ENCODE measurements at places on chromosomes 12 and 14.

GRCh38 chr12:62128175-62128975, 131.8 kb upstream of the USP15 start:
- DNase-seq: no peak

- DNase-seq: no peak
Observed at GRCh38 chr12:13374793-13375192, 178.3 kb downstream of the EMP1 start.

DNA sequence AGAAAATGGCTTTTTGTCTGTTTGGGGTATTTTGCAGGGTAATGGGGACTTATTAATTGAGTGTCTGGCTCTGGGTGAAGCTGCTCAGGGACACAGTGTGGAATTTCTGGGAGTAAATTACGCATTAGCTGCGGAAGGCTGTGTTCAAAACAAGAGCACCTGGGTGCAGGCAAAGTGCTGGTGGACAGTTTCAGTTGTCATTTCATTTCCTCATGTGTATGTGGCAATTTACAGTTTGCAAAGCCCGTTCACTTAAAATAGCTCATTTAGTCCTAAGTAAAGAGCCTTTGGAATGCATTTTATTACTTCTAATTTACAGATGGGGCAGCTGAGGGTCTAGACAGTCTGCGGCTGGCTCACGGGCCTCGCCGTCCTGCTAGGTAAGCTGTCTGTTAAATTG, 546.8 kb downstream of the BCL11B start:
- DNase-seq: no peak

GRCh38 chr12:44098786-44099185, 262.9 kb downstream of the TMEM117 start:
- DNase-seq: no peak

DNA sequence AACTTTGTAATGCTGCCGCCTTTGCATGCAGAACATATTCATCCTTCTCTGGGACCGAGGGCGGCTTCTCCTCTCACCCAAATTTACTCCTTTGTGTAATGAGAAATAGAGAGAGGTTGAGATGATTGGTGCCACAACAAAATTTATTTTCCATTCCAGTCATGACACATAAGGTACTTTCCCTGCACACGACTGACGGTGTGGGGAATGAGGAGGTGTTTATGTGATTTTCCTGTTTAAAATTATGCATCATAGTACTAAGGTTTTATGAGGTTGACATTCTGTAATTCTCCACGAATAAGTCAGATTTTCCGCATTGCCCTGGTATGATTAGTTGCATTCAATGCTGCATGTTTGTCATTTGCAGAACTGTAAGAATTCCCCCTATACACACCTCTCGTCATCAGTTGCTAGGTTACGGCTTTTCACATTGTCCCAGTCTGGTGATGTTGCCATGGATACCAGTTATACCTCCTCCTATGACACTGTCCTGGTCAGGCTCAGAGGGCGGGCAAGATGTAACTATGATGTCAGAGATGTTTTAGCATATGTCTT, 23.1 kb downstream of the BICDL1 start:
- peak; percentile 61 for DNase-seq

DNA sequence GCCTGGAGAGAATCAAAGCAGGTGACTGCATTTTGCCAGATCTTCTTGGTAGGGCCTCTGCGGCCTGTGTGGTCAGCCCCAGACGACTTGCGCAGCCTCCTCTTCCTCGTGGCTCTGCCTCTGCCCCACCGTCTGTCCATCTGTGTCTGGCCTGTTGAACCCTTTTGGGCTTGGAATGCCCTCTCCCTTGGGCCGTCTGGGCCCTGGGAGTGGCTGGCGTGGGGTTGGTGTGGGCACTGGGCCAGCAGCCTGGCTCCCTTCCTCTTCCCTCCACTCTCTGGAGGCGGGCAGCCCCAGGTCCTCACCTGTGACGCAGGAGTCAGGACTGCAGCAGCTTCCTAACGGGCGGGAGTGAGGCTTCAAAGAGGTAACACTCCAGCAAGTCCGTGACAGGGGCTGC, 9.7 kb upstream of the CCDC197 start:
- DNase-seq: no peak

DNA sequence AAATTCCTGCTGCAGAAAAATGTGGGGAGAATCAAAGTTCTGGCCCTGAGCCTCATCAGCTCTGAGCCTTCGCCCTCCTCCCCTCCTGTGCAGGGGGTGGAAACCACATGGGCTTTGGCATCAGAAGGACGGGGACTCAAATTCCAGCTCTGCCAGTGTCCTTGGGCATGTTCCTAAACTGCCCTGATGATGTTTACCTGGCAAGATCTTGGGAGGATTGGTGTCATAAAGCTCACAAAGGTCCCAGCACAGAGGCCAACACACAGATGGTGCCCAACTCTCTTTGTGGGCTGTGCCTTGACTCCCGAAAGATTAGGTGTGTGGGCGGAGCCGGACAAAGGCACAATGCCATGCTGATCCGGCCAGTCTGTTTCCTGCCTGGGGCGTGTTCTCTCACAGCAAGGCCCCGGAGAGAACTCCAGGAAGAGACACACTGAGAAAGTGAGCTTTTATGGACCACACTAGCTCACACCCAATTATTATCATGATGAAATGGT, 20.5 kb upstream of the CLMN start:
- no peak for DNase-seq

DNA sequence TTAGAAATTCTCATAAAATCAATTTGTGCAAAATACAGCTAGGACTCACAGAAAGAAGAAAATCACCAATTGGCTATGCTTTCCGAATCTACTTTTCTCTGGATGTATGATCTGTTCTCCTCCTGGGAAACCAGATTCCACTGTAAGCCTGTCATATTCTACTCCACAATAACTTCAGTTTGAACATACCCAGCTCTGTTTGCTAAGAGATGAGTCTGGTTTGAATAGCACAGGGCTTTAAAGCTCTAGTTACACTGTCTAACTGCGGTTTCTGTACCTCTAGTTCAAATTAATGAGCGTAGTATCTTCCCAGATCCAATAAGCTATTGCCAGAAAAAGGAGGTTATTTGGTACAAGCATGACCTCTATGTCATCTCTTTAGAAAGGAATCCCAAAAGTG, 270.1 kb downstream of the DAD1 start:
- DNase-seq: no peak

- no peak for DNase-seq
Observed at GRCh38 chr12:84891106-84891838, 21.3 kb downstream of the SLC6A15 start.

GRCh38 chr12:7058163-7058845, 2.2 kb upstream of the C1S start:
- no peak for DNase-seq

- DNase-seq: no peak
Observed at GRCh38 chr14:54809767-54810166, 92.9 kb downstream of the GCH1 start.

- no peak for DNase-seq
Observed at GRCh38 chr12:112327209-112327938, 54.9 kb downstream of the HECTD4 start.

DNA sequence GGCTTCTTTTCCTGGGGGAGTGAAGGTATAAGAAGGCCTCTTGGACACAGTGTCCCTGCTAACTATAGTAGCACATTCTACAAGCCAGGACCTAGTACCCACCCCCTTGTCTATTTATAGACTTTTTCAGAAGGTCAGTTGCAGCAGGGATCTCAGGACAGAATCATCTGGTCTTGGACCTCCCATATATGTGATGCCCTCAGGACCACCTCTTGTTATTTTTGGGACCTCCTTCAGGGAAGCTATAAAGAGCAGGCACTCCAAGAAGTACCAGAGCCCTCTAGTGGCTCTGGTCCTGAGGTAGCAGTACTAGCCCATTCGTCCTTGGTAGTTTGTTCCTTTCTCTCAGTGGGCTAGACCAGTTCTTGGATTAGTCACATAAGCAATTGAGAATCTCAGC, 4.3 kb downstream of the COQ10A start:
- no peak for DNase-seq

DNA sequence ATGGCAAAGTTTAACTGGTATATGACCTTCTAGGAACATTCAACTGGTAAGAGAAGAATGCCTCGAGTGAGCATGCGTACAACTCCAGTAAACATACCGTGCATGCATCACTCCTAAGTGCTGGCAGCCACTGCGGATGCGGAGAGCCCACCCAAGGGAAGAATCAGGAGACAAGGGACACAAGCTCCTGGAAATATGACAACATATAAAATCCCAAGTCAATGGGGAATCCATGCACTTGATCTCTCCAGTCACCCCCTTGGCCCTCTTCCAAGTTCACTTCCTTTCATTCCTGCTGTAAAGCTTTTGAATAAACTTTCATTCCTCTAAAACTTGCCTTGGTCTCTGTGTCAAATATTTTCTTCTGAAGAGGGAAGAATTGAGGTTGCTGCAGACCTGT, 168.7 kb upstream of the TMCC3 start:
- DNase-seq: no peak

DNA sequence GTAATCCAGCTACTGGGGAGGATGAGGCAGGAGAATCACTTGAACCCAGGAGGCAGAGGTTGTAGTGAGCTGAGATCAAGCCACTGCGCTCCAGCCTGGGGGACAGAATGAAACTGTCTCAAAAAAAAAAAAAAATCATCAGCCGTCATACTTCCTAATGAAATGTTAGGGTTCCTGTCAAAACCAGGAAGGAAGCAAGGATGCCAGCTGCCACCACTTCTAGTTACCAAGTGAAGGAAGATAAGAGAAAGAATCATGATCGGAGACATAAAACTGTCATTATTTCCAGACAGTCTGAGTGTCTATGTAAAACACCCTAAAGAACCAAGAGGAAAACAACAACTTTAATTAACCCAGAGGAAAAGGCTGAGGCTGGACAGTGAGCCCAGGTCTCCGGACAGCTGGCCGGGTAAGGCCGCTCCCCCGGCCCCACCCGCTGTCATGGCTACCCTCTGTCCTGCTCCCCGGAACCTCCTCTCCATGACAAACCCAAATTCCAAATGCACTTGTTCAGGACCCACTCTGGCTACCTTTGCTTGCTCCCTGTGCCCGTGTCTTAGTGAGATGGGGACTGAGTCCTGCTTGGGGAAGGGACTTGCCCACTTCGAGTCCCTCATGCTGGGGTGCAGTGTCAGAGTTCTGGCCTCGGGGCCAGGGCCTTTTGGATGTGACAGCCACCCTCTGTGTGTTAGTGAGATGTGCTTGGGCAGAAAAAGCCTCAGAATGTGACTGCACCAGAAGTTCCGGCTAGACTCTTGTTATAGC, 29.0 kb downstream of the SLC6A12 start:
- no peak for DNase-seq

DNA sequence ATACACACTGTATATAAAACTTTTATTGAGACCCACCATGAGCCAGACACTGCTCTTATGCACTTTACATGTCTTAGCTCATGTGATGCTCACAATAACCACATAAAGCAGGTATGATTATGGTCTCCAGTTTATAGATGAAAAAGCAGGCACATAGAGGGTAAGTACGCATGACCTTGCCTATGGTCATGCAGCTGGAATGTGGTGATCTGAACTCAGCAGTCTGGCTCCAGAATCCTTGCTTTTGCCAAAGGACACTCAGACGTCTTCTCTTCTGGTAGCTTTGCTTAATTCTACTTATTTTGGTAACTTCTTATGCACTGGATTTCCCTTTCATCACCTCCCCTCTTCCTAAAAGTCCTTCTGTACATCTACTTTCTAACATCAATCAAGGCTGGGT, 103.3 kb upstream of the CRY1 start:
- no peak for DNase-seq

GRCh38 chr12:129068684-129069083, 215.4 kb downstream of the GLT1D1 start:
- DNase-seq: no peak

DNA sequence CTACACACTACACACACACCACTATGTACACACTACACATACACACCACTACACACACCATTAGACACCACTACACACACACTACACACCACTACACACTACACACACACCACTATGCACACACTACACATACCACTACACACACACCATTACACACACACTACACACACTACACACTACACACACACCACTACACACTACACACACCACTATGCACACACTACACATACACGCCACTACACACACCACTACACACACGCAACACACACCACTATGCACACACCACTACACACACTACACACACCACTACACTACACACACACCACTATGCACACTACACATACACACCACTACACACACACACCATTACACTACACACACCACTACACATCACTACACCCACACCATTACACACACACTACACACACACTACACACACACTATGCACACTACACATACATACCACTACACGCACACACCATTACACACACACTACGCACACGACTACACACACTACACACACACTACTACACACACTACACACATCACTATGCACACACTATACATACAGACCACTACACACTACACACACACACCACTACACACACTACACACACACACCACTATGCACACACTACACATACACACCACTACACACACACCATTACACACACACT, 13.6 kb downstream of the NOC4L start:
- DNase-seq: no peak

GRCh38 chr14:92413379-92413778, 90.4 kb downstream of the SLC24A4 start:
- DNase-seq: no peak

- DNase-seq: no peak
Observed at GRCh38 chr12:115473257-115473956, 789.4 kb upstream of the TBX3 start.

DNA sequence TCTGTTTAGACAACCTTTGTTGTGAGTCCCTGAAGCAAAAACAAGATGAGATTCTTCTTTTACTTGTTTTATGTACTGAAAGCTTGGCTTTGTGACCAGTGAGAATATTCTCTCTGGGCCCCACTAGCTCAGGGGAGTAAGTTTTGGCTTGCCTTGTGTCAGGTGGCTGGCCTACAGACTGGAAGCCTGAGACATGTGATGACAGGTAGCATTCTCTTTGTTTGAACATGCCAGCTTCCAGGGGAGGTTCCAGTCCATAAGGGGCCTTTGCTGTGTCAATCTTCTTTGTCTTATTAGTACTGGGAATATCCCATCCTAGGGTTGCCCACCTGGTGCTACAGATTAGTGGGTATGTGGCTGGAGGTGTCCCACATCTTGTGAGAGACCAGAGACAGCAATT, 66.1 kb upstream of the FERMT2 start:
- no peak for DNase-seq

Measured in stimulated activated CD4-positive, alpha-beta T cell treated with anti-CD3 and anti-CD28 coated beads, Interleukin-1b, Interleukin-23, amount 100 ng/mL, for 24 hours (primary cell).